ENCODE measurements at places on chromosomes 6 and 20. TPM values are rescaled to one million over a fixed set of nuclear protein-coding genes. Genes with fewer than 3 reads are reported as not detected.

The RSPH4A gene
- total RNA-seq: not detected

The CCM2L gene
- not detected for total RNA-seq

DNA sequence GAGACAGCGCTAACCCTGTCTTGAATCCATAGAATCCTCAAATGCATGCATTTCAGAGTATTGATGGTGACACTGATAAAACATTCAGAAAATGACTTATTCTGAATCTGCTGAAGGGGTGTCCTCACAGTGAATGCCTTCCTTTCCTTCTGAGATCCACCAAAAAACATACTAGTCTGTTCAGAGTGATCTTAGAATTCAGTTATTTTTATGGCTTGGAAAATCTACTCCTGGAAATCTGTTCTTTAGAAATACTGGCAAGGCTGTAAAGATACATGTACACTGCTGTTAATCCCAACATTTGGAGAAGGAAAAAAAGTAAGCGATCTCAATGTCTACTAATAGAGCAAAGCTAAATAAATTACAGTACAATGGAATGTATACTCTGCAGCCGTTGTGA, 672.6 kb upstream of the AGPAT4 start:
- DNase-seq: no peak

- DNase-seq: peak; percentile 77
These were observed 31.6 kb upstream of the SLC32A1 start for GRCh38 chr20:38692436-38693411.

- DNase-seq: no peak
These were observed 64.9 kb downstream of the CHD6 start for GRCh38 chr20:41553142-41553879.

Measured in M059J (cell line).